ENCODE measurements at places on chromosomes 6 and 20.
A peak's percentile ranks its signal among the peaks of the same experiment; 100 is the strongest.

GRCh38 chr20:20594171-20594530 is 118.3 kb downstream of the RALGAPA2 start:
- peak; percentile 25 for DNase-seq

GRCh38 chr6:121603486-121603885 is 168.0 kb downstream of the GJA1 start:
- DNase-seq: no peak

GRCh38 chr6:22027040-22027725 is 269.7 kb downstream of the PRL start:
- DNase-seq: no peak

DNA sequence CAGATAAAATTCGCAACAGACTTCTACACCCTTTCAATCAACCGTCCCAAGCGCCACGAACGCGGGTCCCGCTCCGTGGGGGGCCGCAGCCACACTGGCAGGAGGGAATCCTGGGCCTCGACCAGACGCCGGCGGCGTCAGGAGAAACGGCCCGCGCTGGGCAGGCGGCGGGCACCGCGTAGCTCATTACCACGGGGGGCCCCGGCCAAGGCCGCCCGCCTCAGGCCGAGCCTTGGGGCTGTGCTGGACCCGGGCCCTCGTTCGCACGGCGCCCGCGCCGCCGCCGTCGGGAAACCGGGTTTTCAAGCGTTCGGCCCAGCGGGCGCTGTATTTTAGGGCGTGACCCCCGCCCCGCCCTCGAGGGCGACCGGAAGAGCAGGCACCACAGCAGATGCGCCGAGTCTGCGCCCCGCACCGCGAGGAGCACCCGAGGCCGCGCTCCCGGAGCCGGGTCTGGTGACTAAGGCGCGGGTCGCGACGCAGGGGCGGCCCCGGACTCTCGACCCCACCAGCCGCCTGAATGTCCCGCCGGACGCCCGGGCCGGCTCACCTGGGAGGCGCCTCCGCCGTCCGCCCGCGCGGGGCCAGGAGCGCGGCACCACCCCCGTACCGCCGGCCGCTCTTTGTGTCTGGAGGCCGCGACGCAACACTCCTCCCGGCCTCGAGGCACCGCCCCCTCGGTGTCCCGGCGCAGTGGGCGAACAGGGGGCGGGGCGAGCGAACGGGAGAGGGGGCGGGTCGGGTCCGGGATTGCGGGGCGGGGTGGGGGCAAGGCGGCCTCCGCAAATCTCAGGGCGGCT is at the start of gene NINL:
Gene NINL, minus strand, starts transcription at position 627 of the 800 bp plus-strand sequence. CDS start 58,944 bp downstream, outside the sequence.
- peak; percentile 56 for DNase-seq

DNA sequence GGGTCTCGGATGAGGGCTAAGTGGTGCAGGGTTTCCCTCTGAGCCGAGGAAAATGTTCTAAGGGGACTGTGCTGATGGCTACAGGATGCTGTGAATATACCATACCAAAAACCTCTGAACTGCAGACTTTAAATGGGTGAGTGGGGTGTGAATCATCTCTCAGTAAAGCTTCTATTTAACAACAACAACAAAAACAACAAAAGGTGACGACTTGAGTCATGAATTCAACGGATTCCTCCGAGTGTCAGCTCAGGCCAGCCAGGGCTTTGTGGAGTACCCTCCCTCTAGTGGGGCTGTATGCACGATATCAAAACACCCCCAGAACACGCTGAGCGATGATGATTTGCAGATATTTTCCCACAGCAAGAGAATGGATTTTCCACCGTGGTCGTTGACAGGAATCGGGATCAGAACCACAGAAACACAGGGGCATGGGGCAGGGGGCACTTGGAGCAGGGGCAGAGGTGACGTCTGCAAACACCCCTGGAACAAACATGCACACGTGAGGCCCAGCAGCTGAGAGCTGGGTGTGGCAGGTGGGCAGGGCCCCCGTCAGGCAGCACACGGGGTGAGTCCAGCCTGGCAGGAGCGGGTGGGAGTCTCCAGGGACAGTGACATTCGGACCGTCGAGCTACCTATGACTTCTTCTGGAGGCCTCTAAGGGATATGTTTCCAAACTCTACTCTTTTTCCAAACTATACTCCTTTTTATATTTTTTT is 38.6 kb downstream of the SLC2A4RG start:
- DNase-seq: no peak

DNA sequence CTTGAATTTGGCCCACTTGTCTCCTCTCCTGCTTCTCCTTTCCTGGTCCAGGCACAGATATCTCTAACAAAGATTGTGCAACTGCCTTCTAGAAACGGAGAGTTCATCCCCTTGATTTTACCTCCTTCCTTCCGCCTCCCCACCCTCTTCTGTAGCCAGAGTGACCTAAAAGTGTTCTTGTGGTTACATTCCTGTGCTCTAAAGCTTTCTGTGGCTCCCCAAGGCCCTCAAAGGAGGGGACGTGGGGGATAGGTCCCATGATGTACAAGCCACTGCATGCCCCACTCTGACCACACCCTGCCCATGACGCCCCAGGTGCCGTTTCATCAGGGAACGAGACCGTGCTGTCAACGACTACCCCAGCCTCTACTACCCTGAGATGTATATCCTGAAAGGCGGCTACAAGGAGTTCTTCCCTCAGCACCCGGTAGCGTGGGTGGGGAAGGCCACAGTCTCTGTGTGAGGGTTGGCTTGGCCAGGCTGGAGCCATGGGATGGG is 8.2 kb downstream of the CDC25B start:
- no peak for DNase-seq

- no peak for DNase-seq
Measured at GRCh38 chr6:72363844-72364740, 257.8 kb upstream of the KCNQ5 start.

GRCh38 chr6:126117251-126117650 is 130.9 kb downstream of the TRMT11 start:
- no peak for DNase-seq

DNA sequence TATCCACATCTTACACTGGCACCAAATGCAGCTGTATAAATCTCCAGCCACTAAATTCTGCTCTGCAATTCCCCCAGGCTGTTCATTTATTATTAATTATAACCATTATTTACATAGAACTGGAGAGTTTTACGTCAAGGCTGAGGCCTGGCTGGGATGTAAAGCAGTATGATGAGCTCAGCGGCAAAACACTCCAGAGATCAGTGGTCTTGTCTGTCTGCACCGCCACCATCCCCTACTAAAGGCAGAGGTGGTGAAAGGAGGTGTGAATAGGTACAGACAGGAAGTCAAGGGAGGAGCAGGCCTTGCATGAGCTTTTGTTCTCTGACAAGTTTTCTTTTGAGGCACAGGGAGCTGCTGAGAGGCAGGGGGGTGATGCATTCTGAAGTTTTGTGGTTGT is 159.9 kb upstream of the PCSK2 start:
- no peak for DNase-seq

DNA sequence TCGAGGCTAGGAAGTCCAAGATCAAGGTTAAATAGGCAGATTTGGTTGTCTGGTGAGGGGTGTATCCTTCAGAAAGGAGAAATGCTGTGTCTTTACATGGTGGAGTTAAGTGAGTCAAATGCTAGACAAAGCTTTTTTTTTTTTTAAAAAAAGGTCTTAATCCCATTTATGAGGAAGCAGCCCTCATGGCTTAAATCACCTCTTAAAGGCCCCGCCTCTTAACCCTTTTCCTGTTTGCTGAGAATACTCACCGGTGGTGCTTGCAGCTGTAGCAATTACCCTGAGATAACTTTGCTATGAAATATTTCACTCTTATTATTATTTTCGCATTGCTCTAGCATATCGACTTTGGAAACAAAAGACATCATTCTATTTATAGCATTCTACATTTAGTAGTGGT is 30.8 kb downstream of the FBXO30 start:
- no peak for DNase-seq

DNA sequence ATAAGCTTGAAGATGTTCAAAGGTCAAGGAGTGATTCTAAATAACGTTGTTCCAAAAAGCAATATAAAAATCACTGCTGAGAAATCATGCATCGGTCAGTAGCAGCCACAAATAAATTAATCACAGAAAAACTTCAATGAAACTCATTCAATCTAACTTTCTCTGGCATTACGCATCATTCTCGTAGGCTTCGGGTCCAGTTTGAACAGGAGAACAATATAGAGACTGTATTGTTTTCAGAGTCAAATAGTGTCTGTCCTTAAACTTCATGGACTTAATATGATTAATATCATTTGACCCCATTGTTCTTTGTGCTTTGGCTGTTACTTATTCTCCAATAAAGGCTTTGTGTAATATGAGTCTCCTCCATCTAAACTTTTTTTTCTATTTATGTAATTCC is 200.4 kb downstream of the C6orf118 start:
- DNase-seq: no peak

- no peak for DNase-seq
Measured at GRCh38 chr20:63374504-63374903, 13.4 kb upstream of the CHRNA4 start.

DNA sequence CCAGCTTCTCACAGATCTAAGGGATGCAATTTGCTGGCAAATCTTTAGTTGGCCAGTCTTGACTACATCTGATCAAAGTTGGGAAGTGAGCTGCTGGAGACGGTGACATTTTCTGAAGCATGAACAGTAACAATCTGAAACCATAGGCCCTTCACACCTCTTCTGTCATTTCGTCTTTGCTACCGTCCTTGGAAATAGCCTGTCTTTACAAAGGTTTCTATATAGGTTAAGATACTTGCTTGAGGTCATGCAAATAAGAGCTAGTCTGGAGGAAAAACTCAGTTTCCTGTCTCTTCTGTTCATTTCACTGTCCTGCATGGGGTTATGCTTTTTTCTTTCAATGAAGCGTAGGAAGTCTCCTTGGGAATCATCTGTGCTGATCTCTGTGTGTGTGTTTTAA is 55.6 kb downstream of the CARMIL1 start:
- DNase-seq: no peak

DNA sequence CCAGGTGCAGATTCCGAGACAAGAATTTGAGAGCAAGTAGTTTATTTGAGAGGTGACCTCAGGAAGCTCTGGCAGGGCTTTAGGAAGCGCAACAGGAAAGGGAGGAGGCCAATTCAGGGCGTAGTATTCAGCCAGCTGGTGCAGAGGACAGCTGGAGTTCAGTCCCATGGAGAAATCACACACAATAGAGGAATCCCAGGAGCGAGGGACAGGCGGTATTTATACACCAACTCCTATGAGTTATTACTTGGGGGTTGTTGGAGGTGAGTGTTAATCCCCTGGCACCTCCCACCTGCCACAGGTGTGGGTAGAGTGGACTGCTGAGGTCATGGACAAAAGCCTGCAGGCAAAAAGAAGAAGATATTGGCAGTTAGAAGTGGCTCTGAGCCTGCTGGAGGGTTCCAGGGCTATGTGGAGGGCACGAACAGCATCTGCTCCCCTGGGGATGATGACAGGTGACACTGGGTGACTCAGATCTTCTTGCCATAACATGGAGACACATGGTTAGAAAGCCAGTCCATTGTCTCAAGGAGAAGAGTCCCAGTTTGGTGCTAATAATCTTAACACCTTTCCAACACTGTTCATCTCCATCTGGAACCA is 13.9 kb upstream of the SULF2 start:
- DNase-seq: no peak

DNA sequence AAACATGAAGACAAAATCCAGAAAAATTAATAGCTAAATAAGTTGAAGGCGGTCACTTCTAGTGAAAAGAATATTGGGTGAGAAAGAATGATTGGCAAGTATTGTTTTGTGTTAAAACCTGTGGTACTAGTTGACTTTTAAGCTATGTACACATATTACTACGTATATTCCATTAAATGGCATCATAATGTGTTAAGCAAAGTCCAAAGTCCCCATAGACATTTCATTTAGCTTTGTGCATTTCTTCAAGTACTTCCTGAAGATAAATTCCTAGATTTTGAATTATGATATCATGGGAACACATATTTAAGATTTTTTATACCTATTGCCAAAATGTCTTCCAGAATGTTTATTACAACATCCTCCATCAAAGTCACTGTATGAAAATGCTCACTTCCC is 272.7 kb upstream of the IRAK1BP1 start:
- DNase-seq: no peak

- DNase-seq: no peak
Measured at GRCh38 chr6:69487688-69488087, 309.1 kb downstream of the LMBRD1 start.

All from NCI-H1048 (cell line).